ENCODE measurements at places on chromosomes 5 and 9.

DNA sequence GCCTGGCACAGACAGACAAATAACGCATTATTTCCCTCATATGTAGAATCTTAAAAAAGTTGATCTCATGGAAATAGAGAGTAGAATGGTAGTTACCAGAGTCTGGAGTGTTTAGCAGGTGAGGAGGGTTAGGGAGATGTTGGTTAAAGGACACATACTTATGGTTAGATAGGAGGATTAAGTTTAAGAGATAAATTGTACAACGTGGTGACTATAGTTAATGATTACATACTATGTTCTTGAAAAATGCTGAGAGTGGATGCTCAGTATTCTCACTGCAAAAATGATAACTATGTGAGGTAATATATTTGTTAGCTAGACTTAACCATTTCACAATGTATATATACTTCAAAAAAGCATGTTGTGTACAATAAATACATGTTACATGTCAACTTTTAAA, 38.0 kb downstream of the CERT1 start:
- DNase-seq = no peak

DNA sequence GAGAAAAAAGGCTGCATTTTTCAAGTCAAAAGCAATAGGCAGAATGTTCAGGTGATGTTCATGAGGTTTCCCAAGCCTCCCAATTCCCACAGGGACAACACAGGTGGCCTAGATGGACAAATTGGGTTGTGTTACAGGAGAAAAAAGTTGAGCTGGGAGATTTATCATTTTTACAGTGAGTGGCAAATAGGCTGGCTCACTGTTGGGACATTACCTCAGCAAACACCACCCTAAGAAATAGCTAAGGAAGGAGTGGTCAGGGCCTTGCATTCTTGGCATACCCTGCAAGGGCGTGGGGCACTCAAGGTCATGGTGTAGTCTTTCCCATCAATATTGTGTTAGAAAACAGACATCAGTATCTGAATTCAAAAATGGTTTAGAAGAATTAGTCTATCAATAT, 23.3 kb upstream of the CPLANE1 start:
- no peak for DNase-seq

- no peak for DNase-seq
These were observed 202.1 kb upstream of the TLE4 start for GRCh38 chr9:79369676-79370075.

- DNase-seq = no peak
These were observed 2.2 kb downstream of the GRK6 start for GRCh38 chr5:177428574-177429217.

DNA sequence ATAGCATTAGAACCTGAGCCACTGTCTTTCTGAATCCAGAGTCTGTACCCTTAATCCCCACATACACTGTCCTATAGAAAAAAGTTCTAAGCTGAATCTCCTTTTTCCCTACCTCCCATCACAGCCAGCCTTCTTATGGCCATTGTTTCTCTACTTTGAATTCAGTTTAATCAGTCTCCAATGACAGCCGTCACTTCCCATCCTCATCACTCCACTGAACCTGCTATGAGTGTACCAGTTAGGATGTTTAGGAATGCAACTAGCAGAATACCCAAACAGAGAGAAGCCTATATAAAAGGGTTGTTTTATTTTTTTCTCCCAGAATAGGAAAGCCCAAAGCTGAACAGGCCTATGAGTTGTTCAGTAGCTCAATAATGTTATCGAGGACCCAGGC, 220.4 kb upstream of the NREP start:
- DNase-seq = no peak

GRCh38 chr5:96133341-96134079, 171.9 kb upstream of the ELL2 start:
- no peak for DNase-seq

GRCh38 chr5:69030358-69031062, 63.3 kb upstream of the SLC30A5 start:
- DNase-seq = no peak

GRCh38 chr5:145198525-145199260, 636.4 kb downstream of the PRELID2 start:
- no peak for DNase-seq

GRCh38 chr5:98468188-98468869, 305.1 kb upstream of the RGMB start:
- no peak for DNase-seq

GRCh38 chr5:171288066-171288465, 21.0 kb upstream of the TLX3 start:
- DNase-seq = no peak

DNA sequence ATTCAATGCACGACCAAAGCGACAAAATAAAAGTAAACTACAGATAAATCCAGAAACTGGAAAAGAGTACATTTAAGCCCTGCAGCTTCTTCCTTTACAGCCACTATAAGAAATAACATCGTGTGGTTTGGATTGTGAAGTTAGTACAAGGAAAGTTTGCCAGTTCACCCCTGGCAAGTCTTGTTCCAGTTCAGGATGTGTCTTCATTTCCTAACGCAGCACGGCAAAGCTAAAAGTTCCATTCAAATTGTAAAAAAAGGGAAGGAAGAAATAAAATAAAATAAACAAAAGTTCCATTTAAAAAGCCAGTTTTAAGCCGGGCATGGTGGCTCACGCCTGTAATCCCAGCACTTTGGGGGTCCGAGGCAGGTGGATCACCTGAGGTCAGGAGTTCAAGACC, 83.3 kb upstream of the RETREG1 start:
- no peak for DNase-seq

DNA sequence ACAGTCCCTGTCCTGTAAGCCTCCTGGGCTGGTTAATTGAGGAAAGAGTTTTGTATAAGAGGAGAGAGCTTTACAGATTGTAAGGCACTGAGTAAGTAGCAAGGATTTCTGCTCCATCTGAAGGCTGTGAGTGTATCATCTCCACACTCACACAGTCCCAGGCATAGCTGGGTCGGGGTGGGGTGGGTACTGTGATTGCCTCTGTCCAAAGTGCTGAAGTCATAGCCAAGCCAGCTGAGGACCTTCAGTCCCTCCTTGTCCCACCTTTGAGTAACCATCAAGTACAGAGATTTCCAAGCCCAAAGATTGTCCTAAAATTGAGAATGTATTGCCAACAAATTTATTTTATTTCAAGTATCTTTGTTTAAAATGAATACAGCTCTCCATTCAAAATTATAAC, 5.5 kb upstream of the DNAJB5 start:
- no peak for DNase-seq

DNA sequence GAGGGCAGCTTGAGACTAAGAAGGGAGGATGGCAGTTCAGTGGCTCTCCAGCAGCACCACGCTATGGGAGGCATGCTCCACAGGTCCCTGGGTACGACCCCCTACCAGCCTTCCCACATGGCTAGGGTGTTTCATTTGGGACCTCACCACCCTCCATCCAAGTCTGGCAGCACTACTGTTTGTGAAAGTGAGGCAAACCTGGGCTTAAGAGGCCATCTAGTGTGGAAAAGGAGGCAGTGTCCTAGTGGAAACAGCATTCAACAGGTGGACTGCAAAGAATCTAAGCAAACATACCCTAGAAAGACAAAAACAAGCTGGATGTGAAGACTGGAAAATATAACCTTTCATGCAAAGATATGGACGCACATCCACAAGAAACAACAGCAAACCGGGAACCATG, 4.8 kb upstream of the C5orf47 start:
- DNase-seq = no peak

- no peak for DNase-seq
These were observed 117.9 kb downstream of the MELK start for GRCh38 chr9:36690412-36691168.

- DNase-seq = no peak
These were observed 600.0 kb downstream of the NR2F1-AS1 start for GRCh38 chr5:92981001-92981400.

DNA sequence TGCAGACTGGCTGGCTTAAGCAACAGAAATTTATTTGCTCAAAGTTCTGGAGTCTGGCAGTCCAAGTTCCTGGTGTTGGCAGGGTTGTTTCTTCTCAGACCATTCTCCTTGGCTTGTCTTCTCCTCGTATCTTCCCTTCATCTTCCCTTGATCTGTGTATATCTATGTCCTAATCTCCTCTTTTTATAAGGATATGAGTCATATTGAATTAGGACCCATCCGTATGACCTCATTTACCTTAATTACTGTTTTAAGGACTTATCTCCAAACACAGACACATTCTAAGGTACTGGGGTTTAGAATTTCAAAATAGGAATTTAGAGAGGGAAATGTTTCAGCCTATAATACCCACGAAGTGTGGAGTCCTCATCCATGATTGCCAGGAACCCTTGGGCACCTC, 13.1 kb upstream of the LPAR1 start:
- no peak for DNase-seq

- no peak for DNase-seq
These were observed 171.5 kb upstream of the PHYKPL start for GRCh38 chr5:178403956-178404600.

DNA sequence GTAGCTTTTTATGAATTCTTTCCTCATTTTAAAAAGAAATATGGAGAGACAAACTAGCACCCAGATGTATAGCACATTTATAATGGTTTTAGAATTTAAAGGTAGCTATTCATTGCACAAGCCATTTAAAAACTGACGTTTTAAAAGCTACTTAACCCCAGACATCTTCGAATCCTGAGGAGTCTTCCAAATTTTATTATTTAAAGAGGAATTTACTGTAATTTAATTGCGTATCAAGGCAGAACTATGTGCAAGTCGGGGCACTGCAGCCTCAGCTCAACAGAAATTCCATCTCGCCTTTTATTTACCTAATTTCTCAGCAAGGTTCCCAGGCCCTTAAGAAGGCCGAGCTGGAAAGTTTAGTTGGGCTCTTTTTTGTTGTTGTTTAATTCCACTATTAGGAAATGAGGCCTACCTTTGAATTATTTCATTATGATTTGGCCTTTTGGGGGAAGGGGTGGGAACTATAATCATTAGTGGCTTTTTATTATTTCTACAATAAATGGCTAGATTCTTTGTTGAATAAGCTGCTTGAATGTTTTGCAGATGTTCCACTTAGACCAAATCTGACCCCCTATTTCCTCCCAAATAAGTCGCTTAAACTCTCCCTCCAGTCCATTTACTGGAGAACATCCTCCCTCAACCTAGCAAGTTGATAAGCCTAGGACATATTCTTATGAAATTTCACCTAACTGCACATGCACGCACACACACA, 20.2 kb downstream of the NR2F1 start:
- DNase-seq = no peak

Measured in T follicular helper cell (primary cell).